Progenitor cell of endocrine pancreas (in vitro differentiated cells): ENCODE measurements at places on chromosomes 4 and X.

GRCh38 chr4:147980586-147980985, 248.7 kb downstream of the ARHGAP10 start:
- no peak overlapping the region for H3K27ac ChIP-seq
- no peak for DNase-seq
- H3K27me3 ChIP-seq, result no peaks in the 10 kb centered on the region
- H3K36me3 ChIP-seq, result peaks cover 6% of the 10 kb centered on the region
- no peak overlapping the region for H3K4me3 ChIP-seq

DNA sequence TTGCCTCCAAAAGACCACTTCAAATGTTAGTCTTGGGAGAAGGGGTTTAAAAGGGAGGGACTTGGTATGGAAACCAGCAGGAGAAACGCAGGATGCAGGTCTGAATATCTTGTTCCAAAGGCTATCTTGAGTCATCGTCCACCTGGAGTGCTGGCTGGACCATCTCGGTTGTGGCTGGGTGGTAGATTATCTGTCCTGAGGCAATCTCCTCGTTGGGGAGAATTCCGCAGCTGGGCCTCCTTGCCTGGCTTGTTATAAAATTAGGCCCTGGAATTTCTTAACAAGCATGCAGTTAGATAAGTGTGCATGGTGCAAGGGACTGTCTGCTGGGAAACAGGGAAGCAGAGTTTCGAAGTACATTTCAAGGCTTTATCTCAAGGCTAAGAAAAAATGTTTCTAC, 2045.7 kb upstream of the TENM3 start:
- no peaks in the 10 kb centered on the region for H3K36me3 ChIP-seq
- H3K27me3 ChIP-seq, result no peaks in the 10 kb centered on the region
- peaks cover 2% of the 10 kb centered on the region for H3K4me1 ChIP-seq
- no peak overlapping the region for H3K27ac ChIP-seq

GRCh38 chr4:38105475-38106220, 145.4 kb downstream of the PTTG2 start:
- H3K4me1 ChIP-seq, result peaks cover 28% of the 10 kb centered on the region
- peaks cover 19% of the 10 kb centered on the region for H3K36me3 ChIP-seq
- no peak overlapping the region for H3K4me3 ChIP-seq
- H3K27me3 ChIP-seq, result no peaks in the 10 kb centered on the region

GRCh38 chrX:9420275-9421265, 44.3 kb upstream of the TBL1X start:
- H3K4me1 ChIP-seq, result peaks cover 2% of the 10 kb centered on the region
- no peak overlapping the region for H3K27ac ChIP-seq
- no peak for DNase-seq
- no peaks in the 10 kb centered on the region for H3K36me3 ChIP-seq

DNA sequence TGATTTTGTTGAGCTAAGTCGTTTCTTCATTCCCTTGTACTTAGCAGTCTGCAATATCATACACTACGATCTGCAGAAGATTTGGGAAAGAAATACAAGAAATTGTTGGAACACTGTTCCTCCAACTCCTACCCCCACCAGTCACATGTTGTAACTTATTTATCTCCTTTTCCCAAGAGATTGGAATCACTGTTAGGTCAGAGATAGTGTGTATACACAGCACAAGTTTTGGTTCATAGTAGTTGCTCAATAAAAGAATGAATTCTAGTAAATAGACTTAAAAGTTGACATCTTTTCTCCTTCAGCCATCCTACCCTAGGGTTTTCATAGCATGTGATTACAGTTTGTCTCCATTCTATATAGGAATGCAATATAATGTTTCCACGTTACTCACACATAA, 68.8 kb downstream of the ARFIP1 start:
- no peaks in the 10 kb centered on the region for H3K27me3 ChIP-seq
- H3K4me1 ChIP-seq, result peaks cover 9% of the 10 kb centered on the region
- no peak overlapping the region for H3K27ac ChIP-seq
- no peak for DNase-seq

- peak overlapping the region; percentile 90 for H3K27ac ChIP-seq
- H3K27me3 ChIP-seq, result no peaks in the 10 kb centered on the region
- DNase-seq, result no peak
- no peak overlapping the region for H3K4me3 ChIP-seq
- peaks cover 44% of the 10 kb centered on the region for H3K4me1 ChIP-seq
Observed at GRCh38 chr4:89294573-89295269, 12.9 kb downstream of the GPRIN3 start.

DNA sequence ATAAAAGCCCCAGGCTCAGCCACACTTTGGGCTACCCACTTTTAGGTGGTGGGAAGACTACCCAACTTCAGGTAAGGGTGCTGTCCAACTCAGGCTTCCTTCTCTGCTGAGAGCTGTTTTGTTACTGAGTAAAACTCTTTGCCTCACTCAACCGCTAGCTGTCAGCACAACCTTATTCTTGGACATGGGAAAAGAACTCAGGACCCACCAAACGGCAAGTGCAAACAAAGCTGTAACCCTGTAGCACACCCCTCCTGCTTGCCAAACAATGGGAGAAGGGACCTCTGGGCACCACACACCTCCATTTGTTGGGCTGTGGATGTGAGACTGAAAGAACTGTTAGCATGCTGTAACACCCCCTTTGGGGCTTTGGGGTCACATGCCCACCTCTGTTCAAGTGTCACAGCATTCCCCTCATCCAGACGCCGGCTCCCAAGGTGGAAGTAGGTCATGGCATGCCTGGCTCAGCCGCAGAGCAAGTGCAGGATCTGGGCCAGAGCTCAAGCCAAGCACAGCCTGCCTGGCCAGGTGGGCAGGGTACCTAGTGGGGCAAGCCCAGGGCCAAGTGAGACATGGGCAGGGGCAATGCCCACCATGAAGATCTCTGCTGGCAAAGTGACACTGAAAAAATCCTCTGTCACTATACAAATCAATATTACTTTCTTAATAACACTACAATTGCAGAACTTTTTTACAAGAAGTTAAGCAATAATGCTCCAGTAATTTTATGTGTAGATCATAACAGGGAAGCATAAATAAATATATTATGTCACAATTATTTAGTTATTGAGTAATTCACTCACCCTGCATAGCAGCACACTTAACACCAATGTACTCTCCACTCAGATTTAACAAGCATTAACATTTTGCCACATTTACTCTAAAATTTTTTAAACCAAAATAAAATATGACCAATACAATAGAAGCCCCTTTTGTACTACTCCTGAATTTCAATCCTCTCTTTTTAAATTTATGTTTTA, 107.2 kb downstream of the TBCK start:
- peaks cover 7% of the 10 kb centered on the region for H3K36me3 ChIP-seq
- DNase-seq, result no peak
- no peak overlapping the region for H3K4me3 ChIP-seq
- peaks cover 6% of the 10 kb centered on the region for H3K4me1 ChIP-seq
- no peak overlapping the region for H3K27ac ChIP-seq

- DNase-seq, result no peak
- H3K4me1 ChIP-seq, result peaks cover 60% of the 10 kb centered on the region
- H3K4me3 ChIP-seq, result no peak overlapping the region
Observed at GRCh38 chr4:143380629-143381028, 44.0 kb downstream of the GAB1 start.
